ENCODE measurements at places on chromosomes 5 and 9.

DNA sequence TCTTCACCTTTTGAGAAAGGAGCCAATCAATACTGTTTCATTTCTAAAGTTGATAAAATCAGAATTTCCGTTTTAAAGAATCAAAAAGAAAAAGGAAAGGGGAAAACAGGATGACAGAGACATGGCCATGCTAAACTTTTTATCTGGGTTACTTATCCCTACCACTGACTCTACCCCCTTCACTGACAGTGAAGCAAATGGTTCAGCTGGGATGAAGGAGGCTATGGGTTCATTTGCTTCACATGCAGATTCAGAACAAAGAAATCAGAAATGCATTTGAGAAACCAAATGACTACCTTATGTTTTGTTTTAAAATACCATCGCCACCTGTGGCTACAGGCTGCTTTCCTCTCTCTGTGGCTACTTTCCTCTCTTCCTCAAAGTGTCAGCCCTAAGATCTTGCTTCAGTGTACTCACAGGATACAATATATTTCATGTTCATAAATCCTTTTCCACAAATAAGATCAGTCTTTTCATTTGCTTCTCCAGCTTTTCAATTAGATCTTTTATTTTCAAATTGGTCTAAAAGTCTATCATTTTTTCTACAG lies 53.3 kb downstream of the LPAR1 start:
- DNase-seq = no peak

DNA sequence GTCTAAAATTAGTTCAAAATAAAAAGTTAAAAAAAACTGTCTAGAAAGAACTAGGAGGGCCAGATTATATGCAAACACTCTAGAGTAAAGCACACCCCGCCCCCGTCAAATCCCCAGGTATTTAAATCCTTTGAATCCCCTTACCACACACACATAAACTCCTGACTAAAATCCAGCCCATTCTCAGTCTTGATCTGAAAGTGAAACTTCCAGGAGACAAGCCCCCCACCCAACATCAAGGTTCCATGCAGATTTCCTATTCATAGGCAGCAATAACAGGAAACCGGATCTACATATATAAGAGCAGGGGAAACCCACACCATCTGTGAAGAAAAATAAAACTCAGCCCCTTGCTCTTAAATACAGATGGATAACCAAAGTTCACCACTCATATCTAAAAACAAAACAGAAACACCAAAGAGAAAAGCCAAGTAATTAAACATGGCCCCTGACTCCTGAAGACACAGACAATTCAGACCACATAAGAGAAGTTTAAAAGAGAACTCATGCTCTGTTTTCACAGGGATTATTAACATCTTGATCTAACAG lies 42.3 kb downstream of the MARCHF3 start:
- DNase-seq = no peak

GRCh38 chr9:107688728-107689127 lies 199.2 kb upstream of the KLF4 start:
- DNase-seq = no peak

DNA sequence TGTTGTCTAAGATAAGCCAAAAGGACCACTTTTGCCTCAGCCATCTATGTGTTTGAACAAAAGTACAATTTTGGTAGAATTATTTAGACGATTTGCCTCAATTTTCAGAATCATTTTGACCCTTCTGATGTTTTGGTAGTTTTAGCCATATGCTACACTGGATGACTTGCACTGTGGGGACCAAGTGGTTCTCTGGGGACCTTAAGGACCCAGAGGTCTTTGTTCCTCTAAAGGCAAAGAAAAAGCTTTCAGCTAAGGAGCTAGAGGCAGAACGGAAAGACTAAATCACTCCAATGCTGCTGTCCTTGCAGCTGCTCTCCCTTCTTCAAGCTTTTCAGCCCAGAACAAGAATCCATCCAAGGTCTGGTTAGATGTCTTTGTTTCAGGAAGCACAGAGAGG lies 51.0 kb upstream of the APC start:
- DNase-seq = no peak

- DNase-seq = no peak
Observed at GRCh38 chr9:135295551-135296300, 183.9 kb upstream of the PPP1R26 start.

DNA sequence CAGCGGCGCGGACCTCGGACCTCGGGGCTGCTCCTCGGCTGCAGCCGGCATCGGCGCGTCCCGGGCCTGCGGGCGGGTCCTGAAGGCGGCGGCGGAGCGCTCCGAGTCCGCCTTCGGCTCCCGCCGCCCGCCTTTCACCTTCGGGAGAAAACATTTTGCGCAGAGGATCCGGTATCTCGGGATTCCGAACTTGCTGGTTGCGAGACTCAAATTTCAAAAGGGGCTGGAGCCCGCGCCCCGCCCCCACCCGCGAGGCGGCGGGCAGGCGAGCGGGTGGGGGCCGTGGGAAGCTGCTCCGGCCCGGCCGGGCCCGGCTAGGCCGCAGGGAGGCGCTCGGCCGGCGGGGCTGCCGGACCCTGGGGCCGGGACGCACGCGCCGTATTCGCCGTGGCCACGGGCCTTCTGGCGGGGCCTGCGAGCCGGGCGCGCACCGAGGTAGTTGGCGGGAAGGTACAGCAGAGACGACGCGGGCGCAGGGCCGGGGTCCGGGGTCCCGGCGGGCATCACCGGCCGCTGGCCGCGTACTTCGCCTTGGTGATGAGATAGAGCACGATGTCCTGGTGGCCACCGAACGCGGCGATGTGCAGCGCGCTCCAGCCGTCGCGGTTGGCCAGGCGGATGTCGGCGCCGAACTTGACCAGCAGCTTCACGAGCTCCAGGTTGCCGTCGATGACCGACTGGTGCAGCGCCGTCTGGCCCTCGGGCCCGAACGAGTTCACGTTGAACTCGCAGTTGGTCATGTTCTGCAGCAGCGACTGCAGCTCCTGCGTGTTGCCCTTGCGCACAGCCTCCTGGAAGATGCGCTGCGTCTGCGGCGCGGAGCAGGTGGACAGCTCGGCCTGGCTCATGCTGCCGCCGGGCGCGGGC lies 757 bp downstream of the NRARP start:
- DNase-seq = no peak
